ENCODE measurements at places on chromosomes 7 and 10.

- peak; percentile 81 for DNase-seq
Observed at GRCh38 chr10:124388823-124389612, 29.7 kb downstream of the OAT start.

- no peak for DNase-seq
Observed at GRCh38 chr7:41872966-41873365, 170.1 kb upstream of the INHBA start.

- peak; percentile 17 for DNase-seq
Observed at GRCh38 chr10:17808971-17809841, at the start of gene MRC1. MRC1 (plus strand) TSS chr10:17809348; CDS start chr10:17809466, 118 bp downstream.

DNA sequence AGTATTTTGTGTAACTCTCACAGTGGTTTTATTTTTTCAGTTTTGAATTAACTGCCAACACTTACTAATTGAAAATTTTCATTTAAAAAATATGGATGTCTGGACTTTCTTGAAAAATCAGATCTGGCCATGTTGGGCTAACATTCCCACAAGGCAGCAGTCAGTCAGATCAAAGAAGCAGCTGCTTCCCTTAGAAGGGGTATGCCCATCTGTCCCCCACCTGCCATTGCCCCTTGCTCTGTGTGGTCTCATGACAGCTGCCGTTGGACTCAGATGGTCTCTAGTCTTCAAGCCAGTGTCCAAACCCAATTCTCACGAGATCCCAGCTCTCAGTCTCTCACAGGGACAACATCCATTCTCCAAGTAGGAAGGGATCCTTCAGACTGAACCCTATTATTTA, 212.1 kb upstream of the GHITM start:
- no peak for DNase-seq

DNA sequence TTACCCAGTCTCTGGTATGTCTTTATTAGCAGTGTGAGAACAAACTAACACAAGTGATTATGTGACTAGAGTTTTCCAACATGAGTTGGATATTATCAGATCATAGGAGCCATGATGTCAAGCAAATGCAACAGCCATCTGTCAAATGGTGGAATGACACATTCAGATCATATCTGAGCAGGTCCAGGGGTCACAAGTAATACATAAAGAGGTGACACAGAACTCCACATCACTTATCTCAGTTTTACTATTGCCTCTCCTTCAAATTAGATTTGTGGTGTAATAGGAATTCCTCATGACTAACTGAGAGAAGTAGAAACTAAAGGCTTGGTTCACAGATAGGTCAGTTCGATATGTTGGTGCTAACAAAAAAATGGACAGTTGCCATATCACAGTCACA, 12.2 kb upstream of the SAMD9L start:
- DNase-seq, result no peak

DNA sequence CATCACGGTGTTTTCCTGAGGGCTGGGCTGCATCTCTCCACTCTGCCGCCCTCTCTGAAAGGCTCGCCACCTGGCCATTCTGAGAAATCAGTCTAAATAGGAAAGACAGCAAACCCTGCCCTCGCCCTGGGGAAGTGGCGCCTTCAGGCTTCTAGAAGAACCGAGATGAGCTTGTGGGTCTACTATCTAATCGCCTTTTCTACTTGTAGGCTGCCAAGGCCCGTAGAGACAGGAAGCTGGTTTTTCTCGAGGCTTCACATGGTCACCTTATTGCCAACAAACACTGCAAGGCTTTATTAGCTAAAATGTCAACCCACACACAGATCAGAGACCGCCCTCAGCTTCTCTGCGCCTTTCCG, 21.4 kb downstream of the LAT2 start:
- DNase-seq, result no peak

DNA sequence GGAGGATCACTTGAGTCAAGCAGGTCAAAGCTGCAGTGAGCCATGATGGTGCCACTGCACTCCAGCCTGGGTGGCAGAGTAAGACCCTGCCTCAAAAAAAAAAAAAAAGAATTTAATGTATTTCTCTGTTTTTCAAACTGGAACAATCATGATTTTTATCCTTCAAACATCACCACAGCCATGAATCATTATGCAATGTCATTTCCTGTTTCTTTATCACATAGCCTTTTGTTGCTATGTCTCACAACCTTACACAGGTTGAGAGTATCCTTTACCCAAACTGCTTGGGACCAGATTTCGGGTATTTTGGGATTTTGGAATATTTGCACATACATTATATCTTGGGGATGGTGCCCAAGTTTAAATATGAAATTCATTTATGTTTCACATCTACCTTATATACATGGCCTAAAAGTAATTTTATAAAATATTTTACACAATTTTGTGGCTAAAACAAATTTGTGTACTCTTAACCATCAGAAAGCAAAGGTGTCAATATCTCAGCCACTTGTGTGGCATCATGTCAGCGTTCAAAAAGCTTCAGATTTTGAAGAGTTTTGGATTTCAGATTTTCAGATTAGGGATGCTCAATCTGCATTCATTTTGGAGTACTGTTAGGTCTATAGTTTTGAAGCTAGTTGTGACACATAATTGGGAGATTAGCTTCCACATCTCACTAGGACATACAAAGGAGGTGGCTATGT, 8.2 kb downstream of the NT5C3A start:
- no peak for DNase-seq

DNA sequence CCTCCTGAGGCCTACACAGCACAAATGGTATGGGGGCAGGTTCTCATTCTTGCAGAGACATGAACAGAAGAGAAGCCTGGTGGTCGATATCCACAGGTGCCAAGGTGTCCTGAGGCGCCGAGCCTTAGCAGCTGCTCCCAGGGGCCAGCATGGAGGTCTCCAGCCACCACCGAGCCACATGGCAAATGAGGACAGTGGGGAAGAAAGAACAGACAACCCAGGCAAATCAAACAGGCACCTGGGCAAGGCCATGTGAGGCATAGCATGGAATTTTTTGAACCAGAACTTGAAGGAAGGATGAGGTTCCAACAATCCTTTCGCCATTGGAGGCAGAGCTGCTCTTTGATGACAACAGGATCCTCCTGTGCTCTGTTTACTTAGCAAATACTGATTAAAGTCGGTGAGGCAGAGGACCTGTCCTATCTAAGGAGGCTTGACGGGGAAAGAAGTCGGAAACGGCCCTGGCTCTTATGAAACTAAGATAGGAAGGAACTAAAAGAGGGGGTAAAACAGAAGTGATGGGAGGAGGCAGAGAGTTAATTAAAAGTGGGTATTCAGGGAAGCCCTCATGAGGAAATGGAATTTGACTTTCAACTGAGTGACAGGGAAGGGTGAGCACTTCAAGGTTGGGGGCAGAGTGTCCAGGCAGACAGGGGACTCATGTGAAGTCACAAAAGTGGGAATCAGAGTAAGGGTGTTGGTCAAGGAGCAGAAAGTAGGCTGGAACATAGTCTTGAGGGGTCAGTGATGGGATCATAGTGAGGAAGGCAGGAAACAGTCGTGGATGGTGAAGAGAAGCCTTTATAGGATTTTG, 8.6 kb upstream of the CALML3 start:
- DNase-seq, result no peak

DNA sequence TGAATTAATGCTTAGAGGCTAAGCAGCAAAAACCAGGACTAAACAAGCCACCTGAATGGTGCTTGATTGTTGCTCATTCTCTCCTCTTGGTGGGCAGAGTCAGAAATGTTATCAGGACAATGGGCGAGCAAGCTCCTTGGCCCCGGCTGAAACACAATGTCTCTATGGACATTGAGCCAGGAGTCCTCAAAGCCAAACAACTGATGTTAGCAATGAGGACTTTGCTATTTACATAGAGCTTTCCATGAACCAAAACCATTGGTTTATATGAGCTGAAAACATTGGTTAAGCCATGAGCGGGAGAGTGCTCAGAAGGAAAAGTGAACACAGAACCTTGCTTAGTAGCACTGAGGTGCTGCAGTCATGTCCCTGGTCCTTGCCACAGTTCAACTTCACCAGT, 21.5 kb upstream of the NPVF start:
- DNase-seq, result no peak

GRCh38 chr10:102262744-102263370, 17.5 kb downstream of the GBF1 start:
- DNase-seq, result no peak

GRCh38 chr10:133258818-133259601, 17.7 kb downstream of the ADAM8 start:
- peak; percentile 57 for DNase-seq

DNA sequence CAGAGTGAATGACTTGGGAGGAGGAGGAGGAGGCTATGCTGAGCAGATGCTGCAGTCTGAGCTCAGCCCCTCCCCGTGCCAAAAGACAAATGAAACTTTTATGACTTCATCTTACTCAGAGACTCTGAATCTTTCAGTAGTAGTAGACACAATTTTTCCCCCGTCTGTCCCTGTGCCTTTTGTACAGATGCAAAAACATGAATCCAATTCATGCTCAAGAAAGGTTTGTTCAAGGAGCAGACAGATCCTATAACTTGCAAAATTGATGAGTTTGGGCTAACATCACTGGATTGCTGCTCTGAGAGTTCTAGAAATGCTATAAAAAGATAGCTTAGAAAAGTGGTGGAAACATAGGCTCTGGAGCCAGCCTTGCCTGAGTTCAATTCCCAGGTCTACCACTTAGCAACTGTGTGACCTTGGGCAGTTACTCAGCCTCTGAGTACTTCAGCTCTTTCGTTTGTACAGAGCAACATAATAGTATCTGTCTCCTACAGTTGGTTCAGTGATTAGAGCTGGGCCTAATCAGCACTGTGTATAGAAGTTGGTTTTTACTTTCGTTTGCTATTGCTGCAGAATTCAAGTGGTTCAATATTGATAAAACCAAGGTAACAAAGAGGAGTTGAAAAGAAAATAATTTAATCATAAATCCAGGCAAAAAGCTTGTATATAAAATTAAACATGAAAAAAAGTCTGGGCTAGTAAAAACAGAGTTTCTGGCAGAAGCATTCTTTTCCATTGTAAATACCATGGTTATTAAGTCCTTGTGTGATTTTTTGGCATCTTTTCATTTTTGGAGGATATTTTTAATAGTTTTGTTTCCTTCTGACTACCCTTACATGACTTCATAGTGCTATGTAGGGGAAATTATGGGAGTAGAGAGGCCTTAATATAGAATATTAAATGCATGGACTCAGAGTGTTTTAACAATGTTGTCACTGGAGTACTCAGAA, 174.2 kb upstream of the ZNF32 start:
- DNase-seq, result no peak

GRCh38 chr7:55786901-55787300, 75.7 kb downstream of the SEPTIN14 start:
- DNase-seq, result no peak

DNA sequence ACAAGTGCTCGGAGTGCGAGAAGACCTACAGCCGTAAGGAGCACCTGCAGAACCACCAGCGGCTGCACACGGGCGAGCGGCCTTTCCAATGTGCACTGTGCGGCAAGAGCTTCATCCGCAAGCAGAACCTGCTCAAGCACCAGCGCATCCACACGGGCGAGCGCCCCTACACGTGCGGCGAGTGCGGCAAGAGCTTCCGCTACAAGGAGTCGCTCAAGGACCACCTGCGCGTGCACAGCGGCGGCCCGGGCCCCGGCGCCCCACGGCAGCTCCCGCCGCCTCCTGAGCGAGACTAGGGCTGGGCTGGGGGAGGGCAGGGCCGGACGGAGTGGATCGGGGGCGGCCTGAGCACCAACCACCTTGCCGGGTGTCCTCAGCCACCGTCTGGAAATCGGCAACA, 15.1 kb upstream of the ZNF212 start:
- DNase-seq, result no peak

DNA sequence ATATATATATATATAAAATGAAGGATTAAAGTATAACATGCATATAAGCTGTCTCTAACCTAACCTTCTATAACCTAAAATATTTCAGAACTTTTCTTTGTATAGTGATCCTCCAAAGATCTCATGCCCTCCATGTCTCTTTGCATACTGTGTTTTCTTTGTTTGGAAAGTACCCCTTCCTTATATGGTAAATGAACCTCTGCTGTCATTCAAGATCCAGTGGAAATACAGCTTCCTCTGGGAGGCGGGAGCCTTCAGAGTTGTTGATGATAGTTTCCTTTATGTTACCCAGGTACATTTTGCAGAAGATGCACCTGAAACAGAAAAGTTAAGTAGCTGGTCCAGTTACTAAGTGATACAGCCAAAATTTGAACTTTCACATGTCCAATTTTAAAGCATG, 233.3 kb upstream of the FOXP2 start:
- no peak for DNase-seq

DNA sequence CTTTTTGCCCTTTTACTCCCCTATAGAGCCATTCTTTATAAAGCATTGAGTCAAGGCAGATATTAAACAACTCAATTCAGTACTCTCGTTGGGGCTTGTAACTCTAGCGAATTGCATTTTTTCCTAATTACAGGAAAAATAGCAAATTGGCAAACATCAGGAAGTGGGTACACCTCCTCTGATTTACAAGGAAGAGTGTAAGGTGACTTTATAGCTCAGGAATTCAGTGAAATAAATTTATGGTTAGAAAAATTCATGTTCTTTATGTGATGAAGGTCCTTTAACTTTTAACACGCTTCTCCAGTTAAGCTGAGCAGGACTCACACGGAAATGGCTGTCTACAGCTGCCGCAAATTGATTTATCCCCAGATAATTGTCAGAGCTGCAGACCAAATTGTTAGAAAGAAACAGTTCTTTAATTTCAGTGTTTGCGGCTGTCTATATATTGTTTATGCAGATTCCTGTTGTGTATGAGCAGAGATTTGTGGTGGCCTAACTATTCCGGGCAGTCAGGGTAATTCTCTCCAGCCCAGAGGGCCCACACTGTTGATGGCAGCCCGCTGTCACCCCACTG, 151.1 kb upstream of the MKI67 start:
- DNase-seq, result no peak

GRCh38 chr7:13352677-13353076, 636.8 kb downstream of the ETV1 start:
- no peak for DNase-seq

Measured in uterus (tissue), 4 donors.